ENCODE measurements at places on chromosomes 13 and 19.
A peak's percentile ranks its signal among the peaks of the same experiment; 100 is the strongest.

DNA sequence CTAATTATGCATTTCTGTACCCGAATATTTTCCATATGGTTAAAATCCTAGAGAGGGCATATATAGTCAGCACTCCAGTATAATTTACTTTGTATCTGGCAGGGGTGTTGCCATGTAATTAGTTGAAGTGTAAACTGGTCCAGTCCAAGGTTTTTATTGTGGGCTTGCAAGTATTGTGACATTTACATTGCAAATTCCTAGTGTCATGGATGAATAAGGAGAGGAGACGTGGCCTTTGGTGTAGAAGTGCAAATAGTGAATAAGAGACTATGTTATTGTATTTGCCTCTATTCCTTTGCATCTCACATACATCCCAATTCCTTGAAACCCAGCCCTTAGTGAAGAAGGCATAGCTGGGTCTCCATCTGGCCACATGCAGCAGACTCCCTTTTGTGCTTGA lies 330.6 kb downstream of the ATP8A2 start:
- DNase-seq: no peak

DNA sequence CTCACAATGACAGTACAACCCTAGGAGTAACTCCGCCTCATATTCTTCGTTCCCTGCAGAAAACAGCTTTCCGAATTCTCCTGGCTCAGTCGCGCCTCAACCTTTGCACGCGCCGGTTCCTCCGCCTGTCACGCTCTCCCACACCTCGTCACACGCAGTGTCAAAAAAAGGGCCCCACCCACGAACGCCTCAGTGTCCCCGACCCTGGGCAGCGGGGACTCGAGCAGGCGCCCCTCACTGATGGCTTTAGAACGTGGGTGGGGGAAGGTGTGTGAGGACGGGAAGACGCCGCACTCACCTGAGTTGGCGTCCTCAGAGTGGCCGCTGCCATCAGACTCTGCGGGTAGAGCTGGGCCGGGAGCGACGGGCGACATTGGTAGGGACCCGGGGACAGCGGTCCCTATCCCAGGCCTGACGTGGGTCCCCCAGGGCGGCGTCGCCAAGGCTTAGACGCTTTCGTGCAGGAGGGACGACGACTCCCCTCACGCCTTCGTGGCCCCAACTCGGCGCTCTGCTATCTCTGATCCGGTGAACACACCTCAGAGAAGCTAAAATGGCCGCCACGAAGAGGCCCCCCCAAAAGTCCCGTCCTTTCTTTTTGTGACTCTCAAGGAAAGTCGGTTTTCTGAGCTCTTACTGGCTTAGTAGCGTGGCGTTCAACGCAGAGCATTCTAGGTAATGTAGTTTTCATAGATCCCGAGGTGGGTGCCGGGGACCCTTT lies at the start of gene ZNF154:
TSS of gene ZNF154 (minus strand) at position 564 of the 721 bp plus-strand sequence. CDS start at position 331, 233 bp downstream.
- DNase-seq: no peak

- no peak for DNase-seq
These were observed 43.4 kb downstream of the DHRS12 start for GRCh38 chr13:51760592-51760991.

DNA sequence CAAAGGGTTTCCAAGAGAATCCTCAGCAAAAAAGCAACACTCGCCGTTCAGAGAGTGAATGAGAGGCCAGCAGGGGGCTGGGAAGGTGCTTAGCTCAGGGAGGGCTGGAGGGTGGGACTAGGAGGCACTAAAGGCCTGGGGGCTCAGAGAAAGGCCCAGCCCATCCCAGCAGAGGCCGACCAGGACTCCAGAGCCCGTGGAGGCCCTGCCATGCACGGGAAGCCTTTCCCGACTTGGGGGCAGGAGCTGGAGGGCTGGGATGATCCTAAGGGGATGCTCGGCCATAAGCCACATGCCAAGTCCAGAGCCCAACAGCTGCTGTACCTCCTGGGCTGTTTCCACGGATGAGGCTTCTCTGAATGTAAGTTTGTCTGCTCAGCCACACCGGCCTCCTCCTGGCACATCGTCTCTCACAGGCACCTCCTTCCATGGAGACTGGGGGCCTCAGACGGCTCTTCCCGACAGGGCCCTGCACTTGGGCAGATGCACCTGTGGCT lies 19.5 kb downstream of the RASA3 start:
- DNase-seq: no peak

DNA sequence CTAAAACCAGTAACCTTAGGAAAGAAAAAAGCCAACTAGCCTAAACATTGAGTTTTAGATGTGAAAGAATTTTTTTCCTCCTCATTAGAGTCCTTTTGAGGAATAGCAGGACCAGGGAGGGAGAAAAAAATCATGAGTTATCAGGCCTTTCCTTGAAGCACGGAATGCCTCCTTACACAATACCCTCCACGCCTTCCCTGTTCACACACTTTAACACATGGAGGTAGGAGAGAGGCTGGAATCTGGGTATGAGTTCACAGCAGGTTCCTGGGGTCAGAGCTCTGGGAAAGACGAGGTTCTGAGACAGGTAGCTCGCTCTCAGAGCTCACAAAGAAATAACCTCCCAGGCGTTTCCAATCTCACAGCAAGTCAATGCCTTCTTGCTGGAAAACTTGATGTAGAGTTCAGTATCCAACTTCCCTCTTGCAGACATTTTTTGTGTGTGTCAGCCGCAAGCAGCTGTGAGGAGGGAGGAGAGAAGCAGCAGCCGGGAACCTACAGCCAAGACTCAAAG lies 716 bp downstream of the ZNF573 start:
- peak; percentile 10 for DNase-seq

GRCh38 chr19:35429698-35430408 lies 18.2 kb upstream of the FFAR2 start:
- DNase-seq: no peak

GRCh38 chr19:719636-720344 lies 11.1 kb downstream of the PALM start:
- DNase-seq: no peak

DNA sequence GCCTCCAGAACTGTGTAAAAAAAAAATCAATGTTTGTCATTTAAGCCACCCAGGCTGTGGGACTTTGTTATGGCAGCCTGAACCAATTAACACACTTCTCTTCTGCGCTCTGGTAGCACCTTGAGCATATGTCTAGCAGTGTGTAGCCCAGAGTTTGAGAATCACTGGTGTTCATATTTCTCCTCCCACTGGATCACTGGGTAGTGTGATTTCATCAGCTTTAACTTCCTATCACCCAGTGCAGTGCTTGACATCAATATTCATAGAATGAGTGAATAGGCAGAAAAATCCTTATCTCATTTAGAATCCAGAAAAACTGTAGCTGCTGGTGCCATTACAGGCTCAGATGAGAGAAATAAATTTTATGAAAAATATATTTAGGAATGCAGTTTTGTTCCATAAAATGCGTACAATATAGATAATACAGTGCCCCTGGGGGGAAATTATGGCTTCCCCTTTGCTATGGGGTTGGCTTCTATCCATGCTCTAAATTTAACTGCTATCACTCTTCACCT lies 30.7 kb upstream of the WASF3 start:
- DNase-seq: no peak

GRCh38 chr13:97434397-97435201 lies 630 bp downstream of the RAP2A start:
- DNase-seq: peak; percentile 38

- DNase-seq: no peak
These were observed 500.5 kb upstream of the SPRY2 start for GRCh38 chr13:80841414-80841813.

DNA sequence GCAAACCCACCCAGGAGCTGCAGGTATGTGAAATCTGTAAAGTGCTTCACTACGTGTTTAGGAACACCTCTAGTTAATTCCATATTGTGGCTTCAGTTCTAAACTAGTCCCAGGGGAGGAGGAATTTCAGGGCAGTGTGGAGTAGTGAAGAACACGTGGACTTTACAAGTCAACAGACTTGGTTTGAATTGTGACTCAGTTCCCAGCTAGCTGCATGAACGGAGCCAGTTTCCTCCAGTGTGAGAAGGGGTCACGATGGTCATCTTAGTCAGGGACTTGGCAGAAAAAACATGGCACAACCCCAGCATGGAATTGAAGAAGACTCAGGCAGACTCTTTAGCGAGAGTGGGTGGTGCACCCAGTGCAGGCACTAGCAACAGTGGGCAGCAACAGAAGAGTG lies 175.7 kb upstream of the UBL3 start:
- peak; percentile 91 for DNase-seq

DNA sequence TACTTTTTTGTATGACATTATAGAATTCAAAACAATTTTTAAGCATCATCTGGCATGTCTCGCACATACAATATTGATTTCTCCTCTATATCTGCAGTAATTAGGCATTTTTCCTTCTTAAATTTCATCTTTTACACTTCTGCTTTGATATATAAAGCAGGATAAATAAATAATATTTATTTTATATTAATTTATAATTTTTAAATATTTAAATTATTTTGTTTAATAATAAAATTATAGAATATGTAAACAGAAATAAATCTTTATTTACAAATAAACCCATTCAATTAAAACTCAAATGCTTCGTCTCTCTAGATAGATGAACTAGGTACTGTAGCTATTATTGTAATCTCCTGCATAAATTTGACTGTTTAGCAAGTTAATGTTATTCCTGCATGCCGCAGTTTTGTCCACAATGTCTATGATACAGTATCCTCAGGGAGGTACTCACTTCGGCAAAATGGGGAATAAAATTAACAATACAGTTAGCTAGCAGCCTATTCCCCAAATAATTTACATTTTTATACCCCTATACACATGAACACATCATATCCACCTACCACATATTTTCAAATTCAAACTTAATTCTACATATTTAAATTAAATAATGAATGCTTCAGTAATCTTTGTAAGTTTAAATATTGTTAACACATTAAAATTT lies 473.6 kb upstream of the SLC10A2 start:
- DNase-seq: no peak

- DNase-seq: peak; percentile 94
These were observed 180.5 kb downstream of the COL4A1 start for GRCh38 chr13:110126391-110126961.

- DNase-seq: no peak
These were observed 41.3 kb downstream of the MYH14 start for GRCh38 chr19:50244695-50245094.

- DNase-seq: peak; percentile 19
These were observed 2783.8 kb downstream of the PCDH9 start for GRCh38 chr13:64446372-64446771.

DNA sequence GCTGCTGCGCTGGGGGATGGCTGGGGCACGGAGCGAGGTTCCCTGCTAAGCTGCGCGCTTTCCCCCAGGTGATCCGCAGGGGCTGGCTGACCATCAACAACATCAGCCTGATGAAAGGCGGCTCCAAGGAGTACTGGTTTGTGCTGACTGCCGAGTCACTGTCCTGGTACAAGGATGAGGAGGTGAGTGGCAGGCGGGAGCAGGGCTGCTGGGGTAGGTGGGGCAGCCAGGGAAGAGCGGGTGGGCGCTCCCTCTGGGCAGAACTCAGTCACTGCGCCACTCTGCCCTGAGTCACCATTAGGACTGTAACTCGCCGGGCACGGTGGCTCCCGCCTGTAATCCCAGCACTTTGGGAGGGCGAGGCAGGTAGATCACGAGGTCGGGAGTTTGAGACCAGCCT lies 23.8 kb downstream of the TMED1 start:
- no peak for DNase-seq

DNA sequence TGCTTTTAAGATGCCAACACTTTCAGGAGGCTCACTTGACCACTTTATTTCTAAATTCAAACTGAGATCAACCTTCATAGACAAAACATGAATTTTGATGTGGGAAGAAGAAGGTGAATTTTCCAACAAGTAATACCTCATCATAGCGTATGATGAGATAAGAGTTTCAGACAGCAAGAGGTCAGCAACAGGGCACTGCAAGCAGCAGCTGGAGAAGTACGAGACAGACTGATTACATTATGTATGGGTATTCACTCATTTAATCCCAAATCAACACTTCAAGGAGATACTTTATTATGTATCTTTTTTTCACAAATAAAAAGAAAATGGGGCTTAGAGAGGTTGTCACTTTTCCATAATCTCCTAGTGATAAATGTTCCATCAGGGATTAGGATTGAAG lies 389.8 kb downstream of the TBC1D4 start:
- DNase-seq: no peak

- no peak for DNase-seq
These were observed 687.0 kb downstream of the EFNB2 start for GRCh38 chr13:105848494-105848893.

DNA sequence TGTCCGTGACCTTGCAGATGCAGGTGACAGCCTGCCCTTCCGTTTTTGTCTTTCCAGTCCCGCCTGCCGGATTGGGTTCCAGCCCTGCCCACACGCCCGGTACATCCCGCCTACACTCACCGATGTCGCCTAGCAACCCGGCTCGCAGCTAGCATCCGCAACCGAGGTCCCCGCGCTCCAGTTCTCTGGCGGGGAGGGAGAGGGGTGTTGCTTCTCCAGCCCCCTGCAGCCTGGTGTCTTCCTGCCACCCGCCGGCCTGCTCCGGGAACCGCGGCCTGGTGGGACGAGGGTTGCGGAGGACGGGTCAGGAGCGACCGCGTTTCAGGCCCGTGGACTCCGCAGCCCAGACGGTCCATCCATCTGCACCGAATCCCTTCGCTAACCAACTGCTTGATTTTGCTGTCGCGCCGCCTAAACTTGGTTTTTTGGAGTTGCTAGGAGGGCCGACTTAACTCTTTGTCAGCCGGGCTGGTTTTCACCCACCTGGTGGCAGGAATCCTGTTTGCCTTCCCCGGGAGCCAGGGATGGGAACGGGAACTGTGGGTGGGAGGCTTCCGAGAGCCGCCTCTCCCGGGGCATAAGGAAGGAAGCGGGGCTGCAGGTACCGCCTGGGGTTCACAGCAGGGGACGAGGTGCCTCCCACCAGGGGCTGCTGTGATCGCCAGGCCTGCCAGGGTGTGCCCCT lies 15.4 kb upstream of the MATK start:
- peak; percentile 12 for DNase-seq

GRCh38 chr13:40016953-40017660 lies 361.6 kb downstream of the COG6 start:
- no peak for DNase-seq

DNA sequence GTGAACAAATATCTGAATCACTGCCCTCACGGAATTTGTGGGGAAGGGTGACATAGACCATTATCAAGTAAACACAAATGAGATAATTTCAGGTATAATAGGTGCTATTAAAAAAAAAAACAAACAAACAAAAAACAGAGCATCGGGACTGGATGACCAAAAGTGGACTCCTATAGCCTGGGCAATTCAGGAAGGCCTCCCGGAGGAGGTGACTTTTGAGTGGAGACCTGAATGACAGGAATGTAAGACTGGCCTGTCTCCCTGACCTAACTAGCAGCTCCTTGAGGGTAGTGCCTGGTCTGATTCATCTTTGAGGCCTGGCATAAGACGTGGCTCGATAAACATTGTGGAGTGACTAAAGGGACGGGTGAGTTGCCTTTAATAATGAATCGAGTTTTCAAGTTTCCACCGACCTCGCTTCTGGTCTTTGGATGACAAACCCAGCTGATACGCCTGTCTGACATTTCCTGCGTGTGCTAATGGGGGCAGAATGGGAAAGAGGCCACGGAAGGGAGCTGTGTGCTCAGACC lies 6.8 kb downstream of the KLK10 start:
- DNase-seq: no peak

GRCh38 chr19:8336072-8336569 lies 6.9 kb downstream of the KANK3 start:
- DNase-seq: no peak

GRCh38 chr19:41352609-41353465 lies 885 bp downstream of the TGFB1 start:
- peak; percentile 69 for DNase-seq

- DNase-seq: peak; percentile 62
These were observed 3.3 kb downstream of the CFD start for GRCh38 chr19:862581-863314.

All from EL (cell line).